Right cardiac atrium (tissue), 5 donors: ENCODE measurements at places on chromosomes 6 and 20.

GRCh38 chr6:16414205-16414604 lies 175.8 kb downstream of the GMPR start:
- DNase-seq = no peak

DNA sequence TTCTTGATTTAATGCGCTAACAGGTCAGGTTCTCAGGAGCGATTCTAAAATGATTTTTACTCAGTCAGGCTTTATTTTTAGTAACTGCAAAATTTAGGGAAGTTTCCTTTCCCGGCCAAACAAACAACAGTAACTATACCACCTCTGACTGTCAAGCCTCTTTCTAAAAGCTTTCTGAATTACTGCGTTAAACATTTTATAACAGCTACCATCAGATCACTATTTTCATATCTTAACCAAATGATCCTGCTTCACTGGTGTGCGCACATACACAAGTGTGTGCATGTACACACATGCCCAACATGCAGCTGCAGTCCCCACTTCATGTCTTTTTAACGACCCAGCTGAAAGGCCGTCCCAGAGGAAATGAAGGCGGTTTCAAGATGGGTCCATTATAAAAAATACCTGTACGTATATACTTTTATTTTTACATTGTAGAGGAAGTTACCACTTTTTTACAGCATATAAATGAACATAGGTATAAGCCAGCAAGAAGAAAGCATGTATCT lies 25.0 kb downstream of the TMEM242 start:
- DNase-seq = no peak

DNA sequence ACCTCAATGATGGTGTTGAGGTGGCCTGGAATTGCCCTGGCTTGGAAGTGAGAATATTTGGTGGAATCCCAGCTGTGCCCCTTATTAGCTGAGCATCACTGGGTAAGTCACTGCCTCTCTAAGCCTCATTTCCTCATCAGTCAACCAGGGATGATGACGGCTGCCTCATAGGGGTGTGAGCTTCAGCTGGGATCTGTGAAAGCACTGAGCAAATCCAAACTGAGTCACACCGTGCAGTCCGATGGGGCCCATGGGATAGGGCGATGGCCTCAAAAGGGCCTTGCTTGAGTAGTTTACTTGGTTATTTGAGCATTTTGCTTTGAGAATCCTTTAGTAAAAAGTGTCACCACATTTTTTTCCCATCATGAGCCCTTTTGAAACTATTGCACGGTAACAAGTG lies 1.1 kb downstream of the SLC22A1 start:
- no peak for DNase-seq

- DNase-seq = no peak
Measured at GRCh38 chr6:10655508-10656055, 38.8 kb downstream of the C6orf52 start.
